Naive thymus-derived CD4-positive, alpha-beta T cell (primary cell): ENCODE measurements at places on chromosomes 7 and 10. TPM values are rescaled to one million over a fixed set of nuclear protein-coding genes. Genes with fewer than 3 reads are reported as not detected.

Gene PITX3
- total RNA-seq = not detected

Gene PON3
- not detected for total RNA-seq

Gene PCLO
- total RNA-seq = not detected

Gene SFTPD
- 0.59 TPM for total RNA-seq

Gene GJC3
- total RNA-seq = 0.41 TPM in 1 of 2 replicates, not detected in the other

Gene SFTPA2
- not detected for total RNA-seq

Gene DGKI
- total RNA-seq = not detected

Gene ABCF2
- 37.8 and 41.9 TPM in 2 replicates for total RNA-seq

Gene ELFN1
- not detected for total RNA-seq

Gene NUTM2E
- total RNA-seq = 0.64 TPM

DNA sequence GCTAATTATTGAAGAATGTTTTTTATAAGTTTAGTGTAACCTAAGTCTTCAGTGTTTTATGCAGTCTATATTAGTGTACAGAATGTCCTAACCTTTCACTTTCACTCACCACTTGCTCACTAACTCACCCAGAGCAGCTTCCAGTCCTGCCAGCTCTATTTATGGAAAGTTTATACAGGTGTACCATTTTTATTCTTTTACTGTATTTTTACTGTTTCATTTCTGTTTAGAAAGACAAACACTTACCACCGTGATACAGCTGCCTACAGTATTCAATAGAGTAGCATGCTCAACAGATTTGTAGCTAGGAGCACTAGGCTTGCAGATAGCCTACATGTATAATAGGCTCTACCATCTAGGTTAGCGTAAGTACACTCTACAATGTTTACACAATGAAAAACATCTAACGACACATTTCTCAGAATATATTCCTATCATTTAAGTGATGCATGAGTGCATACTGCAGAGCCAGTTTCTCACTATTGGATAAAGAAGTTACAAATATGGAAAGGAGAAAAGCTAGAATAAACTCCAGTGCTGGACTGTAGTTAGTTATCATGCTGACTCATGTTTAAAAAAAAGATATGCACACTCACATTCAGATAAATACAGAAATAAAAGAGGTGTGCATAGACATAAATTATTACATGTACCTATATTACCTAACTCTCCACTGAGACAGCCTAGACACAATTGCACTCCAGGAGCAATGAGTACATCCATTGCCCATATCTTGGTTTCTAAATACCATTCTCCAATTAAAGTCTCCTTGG lies 30.4 kb downstream of the STEAP1B start:
- DNase-seq = no peak
- no peaks in the 10 kb centered on the region for H3K4me1 ChIP-seq
- H3K27ac ChIP-seq = no peak overlapping the region
- H3K36me3 ChIP-seq = no peaks in the 10 kb centered on the region

GRCh38 chr10:130053561-130053960 lies 57.1 kb downstream of the C10orf143 start:
- no peaks in the 10 kb centered on the region for H3K4me1 ChIP-seq
- H3K27ac ChIP-seq = no peak overlapping the region
- H3K27me3 ChIP-seq = no peaks in the 10 kb centered on the region
- DNase-seq = no peak
- H3K36me3 ChIP-seq = no peaks in the 10 kb centered on the region
- H3K4me3 ChIP-seq = no peak overlapping the region

- no peak overlapping the region for H3K27ac ChIP-seq
- H3K4me1 ChIP-seq = no peaks in the 10 kb centered on the region
- no peak overlapping the region for H3K4me3 ChIP-seq
- no peak for DNase-seq
These were observed 134.8 kb downstream of the CFAP58 start for GRCh38 chr10:104488439-104488832.

- H3K27me3 ChIP-seq = no peaks in the 10 kb centered on the region
- H3K36me3 ChIP-seq = no peaks in the 10 kb centered on the region
- no peak for DNase-seq
- no peak overlapping the region for H3K4me3 ChIP-seq
- H3K4me1 ChIP-seq = no peaks in the 10 kb centered on the region
These were observed 260.3 kb upstream of the TCERG1L start for GRCh38 chr10:131571865-131572264.

DNA sequence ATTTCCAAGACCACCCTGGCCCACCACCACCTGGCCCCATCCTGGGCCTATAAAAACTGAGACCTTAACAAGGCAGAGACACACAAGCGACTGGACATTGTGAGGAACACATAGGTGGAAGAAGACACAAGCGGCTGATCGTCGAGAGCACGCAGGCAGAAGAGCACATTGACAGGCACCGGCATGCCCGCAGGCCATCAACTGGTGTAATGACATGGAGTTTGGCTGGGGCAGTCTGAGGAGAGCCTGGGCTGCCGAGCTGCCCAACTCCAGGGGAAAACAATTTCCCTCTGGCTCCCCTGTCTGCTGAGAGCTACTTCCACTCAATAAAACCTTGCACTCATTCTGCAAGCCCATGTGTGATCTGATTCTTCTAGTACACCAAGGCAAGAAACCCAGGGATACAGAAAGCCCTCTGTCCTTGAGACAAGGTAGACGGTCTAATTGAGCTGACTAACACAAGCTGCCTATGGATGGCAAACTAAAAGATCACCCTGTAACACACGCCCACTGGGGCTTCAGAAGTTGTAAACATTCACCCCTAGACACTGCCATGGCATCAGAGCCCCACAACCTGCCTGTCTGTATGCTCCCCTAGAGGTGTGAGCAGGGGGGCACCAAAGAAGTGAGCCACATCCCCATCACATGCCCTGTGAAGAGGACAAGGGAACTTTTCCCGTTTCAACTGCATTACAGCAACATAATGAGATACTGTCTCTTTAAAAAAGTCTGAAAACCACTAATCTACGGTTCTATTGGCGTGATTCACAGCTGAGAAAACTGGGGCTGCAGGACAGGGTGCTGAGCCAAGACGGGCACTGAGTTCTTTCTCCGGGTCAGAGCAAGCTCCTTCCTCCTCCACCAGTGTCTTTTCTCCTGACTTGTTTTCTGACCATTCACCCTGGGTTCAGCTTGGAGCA lies 18.5 kb upstream of the TNS3 start:
- H3K4me1 ChIP-seq = no peaks in the 10 kb centered on the region
- no peak overlapping the region for H3K27ac ChIP-seq
- H3K27me3 ChIP-seq = no peaks in the 10 kb centered on the region
- no peaks in the 10 kb centered on the region for H3K36me3 ChIP-seq
- H3K4me3 ChIP-seq = no peak overlapping the region

DNA sequence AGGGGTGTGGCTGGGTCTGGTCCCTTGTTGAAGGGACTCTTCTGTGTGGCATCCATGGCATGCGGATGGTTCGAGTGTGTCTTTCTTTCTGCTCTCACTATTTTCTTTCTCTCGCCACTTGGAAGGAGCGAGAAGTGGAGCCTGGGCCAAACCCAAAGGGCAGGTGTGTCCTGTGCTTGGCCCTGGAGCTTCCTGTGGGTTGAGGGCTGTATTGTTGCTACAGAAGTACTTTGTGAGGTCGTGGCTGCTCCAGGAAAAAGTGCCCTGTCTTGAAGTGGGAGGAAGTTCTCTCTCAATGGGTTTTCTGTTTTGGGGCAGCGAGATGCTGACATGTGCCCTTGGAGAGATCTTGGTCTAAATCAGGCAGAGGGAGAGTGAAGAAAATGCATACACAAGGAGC lies 72.0 kb downstream of the DOCK1 start:
- no peaks in the 10 kb centered on the region for H3K27me3 ChIP-seq
- H3K36me3 ChIP-seq = no peaks in the 10 kb centered on the region
- H3K4me3 ChIP-seq = no peak overlapping the region
- no peak overlapping the region for H3K27ac ChIP-seq

GRCh38 chr10:132712743-132713142 lies 73.2 kb downstream of the NKX6-2 start:
- no peaks in the 10 kb centered on the region for H3K27me3 ChIP-seq
- no peak overlapping the region for H3K4me3 ChIP-seq
- no peak for DNase-seq
- H3K36me3 ChIP-seq = no peaks in the 10 kb centered on the region
- H3K27ac ChIP-seq = no peak overlapping the region

GRCh38 chr7:116403265-116403664 lies 96.3 kb upstream of the CAV2 start:
- no peak overlapping the region for H3K4me3 ChIP-seq
- H3K27me3 ChIP-seq = no peaks in the 10 kb centered on the region
- H3K36me3 ChIP-seq = no peaks in the 10 kb centered on the region
- DNase-seq = no peak
- no peak overlapping the region for H3K27ac ChIP-seq
- no peaks in the 10 kb centered on the region for H3K4me1 ChIP-seq

DNA sequence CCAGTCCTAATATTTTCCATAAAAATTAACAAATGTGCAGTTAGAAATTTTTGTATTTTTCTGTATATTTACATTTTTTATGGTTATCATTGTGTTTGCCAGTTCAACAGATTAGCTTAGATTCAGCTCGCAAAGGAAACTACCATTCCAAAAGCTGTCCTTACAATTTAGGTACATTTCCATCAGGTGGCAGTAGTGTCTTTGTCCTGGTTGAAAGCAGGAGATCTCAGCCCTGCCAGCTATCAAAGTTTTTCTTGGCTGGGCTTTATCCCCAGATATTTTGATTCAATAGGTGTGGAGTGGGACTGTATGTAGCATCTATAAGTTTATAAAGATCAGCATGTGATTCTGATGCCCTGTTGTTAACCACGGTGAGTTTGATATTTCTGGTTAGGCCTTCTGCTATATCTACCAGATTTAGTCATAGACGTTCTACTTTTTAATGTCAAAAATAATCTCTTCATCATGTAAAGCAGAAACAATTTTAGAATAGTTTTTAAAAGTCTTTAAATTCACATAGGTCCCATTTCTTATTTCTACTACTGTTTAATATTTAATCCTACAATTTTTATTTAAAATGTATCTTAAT lies 15.5 kb upstream of the ICA1 start:
- no peak for DNase-seq
- no peaks in the 10 kb centered on the region for H3K4me1 ChIP-seq
- no peaks in the 10 kb centered on the region for H3K27me3 ChIP-seq
- H3K36me3 ChIP-seq = no peaks in the 10 kb centered on the region
- no peak overlapping the region for H3K4me3 ChIP-seq

- H3K27me3 ChIP-seq = no peaks in the 10 kb centered on the region
- H3K4me1 ChIP-seq = peaks cover 11% of the 10 kb centered on the region
- H3K27ac ChIP-seq = no peak overlapping the region
These were observed 406.9 kb upstream of the PRKCQ start for GRCh38 chr10:6986927-6987326.

- H3K36me3 ChIP-seq = no peaks in the 10 kb centered on the region
- H3K4me3 ChIP-seq = no peak overlapping the region
- no peaks in the 10 kb centered on the region for H3K27me3 ChIP-seq
- DNase-seq = no peak
- no peak overlapping the region for H3K27ac ChIP-seq
These were observed 461.2 kb upstream of the VSTM2A start for GRCh38 chr7:54080971-54081370.

DNA sequence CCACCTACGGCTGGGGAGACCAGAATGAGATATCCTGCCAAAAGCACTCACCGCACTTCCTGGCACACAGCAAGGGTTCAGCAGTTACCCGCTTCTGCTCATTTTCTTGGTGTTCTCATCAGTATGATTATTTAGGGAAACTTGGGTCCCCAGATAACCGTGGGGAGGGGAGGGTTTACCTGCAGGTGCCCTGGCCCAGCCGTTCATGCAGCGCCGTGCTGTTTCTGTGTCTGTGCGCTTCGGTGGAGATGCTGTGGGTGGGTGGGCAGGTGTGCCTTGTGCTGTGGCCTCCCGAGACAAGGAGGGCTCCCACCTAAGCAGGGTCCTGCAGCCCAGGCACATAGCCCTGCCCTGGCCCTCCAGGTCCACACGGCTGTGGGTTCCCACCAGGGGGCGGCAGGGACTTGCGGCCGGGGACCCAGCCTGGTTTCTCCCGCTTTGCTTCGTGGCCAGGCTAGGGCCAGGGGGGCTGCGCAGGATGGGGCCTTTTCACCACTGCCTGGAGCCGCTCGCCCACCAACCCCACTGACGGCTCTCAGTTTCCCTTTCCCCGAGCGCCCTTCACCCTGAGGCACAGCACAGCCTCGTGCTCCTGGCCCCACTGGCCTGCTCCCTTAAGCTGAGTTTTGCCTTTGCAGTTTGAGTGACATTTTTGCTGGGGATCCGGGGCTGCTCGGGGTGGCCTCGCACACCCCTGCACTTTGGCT lies 78.5 kb downstream of the LHPP start:
- H3K27me3 ChIP-seq = no peaks in the 10 kb centered on the region
- no peak overlapping the region for H3K27ac ChIP-seq
- H3K4me3 ChIP-seq = no peak overlapping the region
- no peaks in the 10 kb centered on the region for H3K36me3 ChIP-seq
- H3K4me1 ChIP-seq = peaks cover 10% of the 10 kb centered on the region
- DNase-seq = peak; percentile 68

DNA sequence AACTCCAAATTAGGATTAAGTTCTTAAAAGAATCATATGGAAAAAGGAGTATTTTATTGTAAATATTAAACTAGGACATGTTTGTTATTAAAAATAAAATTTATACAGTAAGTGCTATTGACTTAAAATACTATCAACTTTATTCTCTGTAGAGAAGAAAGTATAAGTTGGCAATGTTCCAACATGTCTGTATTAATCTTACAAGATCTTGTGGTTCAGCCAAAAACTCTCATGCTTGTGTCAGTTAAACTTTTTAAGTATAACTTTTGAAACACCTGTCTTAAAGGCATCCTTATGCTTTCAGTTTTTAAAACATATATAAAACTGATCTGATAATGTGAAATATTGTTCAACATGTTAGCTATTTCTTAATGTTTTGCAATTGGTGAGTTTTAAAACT lies 160.7 kb downstream of the ZEB1 start:
- DNase-seq = no peak
- no peaks in the 10 kb centered on the region for H3K27me3 ChIP-seq
- H3K4me1 ChIP-seq = peaks cover 7% of the 10 kb centered on the region

GRCh38 chr7:17300012-17300411 lies 1.6 kb downstream of the AHR start:
- peak overlapping the region; percentile 89 for H3K27ac ChIP-seq
- H3K4me1 ChIP-seq = peaks cover 26% of the 10 kb centered on the region
- H3K36me3 ChIP-seq = no peaks in the 10 kb centered on the region

- H3K36me3 ChIP-seq = no peaks in the 10 kb centered on the region
- no peaks in the 10 kb centered on the region for H3K27me3 ChIP-seq
- DNase-seq = no peak
- H3K4me1 ChIP-seq = no peaks in the 10 kb centered on the region
These were observed 106.6 kb upstream of the CELF2 start for GRCh38 chr10:10911035-10911434.
